ENCODE measurements at places on chromosomes 11 and 22.

GRCh38 chr11:2928605-2929530 lies at the start of gene PHLDA2:
Gene PHLDA2, minus strand, starts transcription at chr11:2929420. Its CDS starts 56 bp downstream, at chr11:2929364.
- no peak for DNase-seq

DNA sequence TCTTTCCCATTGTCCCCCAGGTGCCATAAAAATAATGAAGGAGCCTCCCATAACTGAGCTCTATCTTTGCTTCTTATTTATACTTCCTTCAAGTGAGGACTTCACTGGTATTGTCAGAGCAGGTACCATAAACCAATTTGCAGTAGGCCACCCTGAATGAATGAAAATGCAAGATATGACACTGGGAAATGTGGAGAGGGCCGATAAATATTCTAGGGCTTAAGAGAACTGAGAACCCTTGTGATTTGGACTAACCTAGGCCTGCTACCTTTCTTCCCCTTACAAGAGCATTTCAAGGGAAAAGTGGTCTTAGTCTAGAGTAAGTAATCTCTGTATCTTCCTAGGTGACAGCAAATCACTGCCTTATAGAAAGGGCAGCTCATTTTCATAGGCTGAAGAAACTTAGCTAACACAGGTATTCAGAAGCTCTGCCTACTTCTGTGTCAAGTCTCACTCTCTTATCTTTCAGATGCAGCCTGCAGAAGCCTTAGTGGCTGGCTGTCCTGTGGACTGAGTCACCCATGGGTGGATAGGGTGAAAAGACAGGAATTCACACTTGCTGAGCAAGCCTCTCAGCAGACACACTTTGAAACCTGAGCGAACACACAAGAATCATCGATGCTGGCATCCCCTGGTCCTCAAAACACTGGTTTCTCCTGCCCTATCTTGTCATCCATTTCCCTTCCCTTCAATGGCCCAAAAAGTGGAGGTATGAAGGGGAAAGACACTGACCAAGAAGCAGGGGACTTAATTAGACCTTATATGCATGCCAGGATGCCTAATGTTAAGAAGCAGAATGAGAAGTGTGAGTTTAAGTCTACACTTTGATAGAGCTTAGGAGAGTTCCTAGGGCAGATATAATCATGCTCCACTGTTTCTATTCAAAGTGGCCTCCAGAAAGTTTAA lies 15.2 kb downstream of the NRIP3 start:
- no peak for DNase-seq

DNA sequence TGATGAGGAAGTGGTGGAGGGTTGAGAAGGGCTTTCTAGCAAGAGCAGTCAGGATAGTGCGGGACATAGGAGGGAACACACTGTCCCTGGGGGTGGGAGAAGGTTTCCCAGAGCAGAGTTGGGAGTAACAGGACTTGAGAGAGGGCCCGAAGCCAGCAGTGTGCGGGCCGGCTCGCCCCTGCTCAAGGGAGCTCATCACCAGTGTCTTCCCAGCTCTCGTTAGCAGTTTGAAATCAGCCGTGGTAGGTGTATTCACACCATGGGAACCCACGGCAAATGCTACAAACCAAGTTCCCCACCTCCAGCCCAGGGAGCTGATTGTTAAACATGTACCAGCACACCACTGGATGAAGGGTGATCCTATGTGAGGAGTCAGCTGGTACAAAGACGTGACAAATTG lies 66.2 kb upstream of the EIF3D start:
- DNase-seq = no peak

- no peak for DNase-seq
Measured at GRCh38 chr11:63553759-63554158, 9.4 kb downstream of the PLAAT2 start.

- DNase-seq = no peak
Measured at GRCh38 chr22:38313384-38313955, 3.8 kb downstream of the CSNK1E start.

GRCh38 chr11:67252831-67253239 lies 13.4 kb upstream of the GRK2 start:
- DNase-seq = no peak

DNA sequence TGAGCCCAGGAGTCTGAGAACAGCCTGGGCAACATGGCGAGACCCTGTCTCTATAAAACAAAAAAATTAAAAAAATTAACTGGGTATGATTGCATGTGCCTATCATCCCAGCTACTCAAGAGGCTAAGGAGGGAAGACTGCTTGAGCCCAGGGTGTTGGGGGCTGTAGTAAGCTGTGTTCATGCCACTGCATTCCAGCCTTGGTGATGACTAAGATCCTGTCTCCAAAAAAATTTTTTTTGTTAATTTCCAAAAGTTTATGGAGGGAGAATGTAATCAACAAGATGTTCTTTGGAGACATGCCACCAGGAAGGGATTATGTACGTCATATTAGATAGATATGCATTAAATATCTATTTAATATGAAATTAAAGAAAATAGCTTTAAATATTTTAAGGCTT lies 267.5 kb downstream of the SBF2 start:
- DNase-seq = no peak

DNA sequence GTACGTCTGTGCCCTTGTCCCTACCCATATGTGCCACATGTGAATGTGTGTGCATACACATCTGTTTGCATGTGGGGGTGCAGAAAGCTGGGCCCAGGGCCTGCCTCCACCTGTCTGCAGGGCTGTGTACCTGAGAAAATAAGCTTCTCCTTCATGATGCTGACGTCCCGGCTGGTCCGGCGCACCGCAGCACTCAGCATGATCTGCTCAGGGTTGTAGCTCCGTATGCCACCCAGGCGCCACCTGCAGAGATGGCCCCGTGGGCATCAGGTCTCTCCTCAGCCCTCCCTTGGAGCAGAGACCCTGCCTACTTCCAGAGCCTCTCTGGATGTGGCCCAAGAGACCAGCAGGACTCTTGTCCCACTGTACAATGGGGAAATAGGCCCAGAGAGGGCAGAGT lies 3.8 kb upstream of the KLHL35 start:
- no peak for DNase-seq

DNA sequence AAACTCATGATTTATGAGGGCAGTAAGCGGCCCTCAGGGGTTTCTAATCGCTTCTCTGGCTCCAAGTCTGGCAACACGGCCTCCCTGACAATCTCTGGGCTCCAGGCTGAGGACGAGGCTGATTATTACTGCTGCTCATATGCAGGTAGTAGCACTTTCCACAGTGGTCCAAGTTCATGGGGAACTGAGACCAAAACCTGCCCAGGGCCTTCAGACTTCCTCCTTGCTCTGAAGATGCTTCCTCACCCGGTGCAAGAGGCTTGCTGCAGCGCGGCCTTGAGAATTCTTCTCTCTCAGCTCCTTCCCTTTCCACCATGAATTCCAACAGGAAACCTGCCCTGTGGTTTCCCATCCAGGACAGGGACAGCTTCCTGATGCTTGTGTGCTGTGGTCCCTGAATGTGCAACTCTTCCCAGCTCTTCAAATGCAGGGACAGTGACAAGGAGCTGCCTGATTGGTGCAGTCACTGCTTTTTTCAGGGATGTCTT lies 53.9 kb downstream of the GGTLC2 start:
- no peak for DNase-seq

GRCh38 chr11:123525097-123525496 lies 95.0 kb downstream of the GRAMD1B start:
- DNase-seq = no peak

- DNase-seq = no peak
Measured at GRCh38 chr22:39624501-39624821, 53.9 kb downstream of the CACNA1I start.

- no peak for DNase-seq
Measured at GRCh38 chr11:133232665-133233064, 299.6 kb downstream of the OPCML start.

DNA sequence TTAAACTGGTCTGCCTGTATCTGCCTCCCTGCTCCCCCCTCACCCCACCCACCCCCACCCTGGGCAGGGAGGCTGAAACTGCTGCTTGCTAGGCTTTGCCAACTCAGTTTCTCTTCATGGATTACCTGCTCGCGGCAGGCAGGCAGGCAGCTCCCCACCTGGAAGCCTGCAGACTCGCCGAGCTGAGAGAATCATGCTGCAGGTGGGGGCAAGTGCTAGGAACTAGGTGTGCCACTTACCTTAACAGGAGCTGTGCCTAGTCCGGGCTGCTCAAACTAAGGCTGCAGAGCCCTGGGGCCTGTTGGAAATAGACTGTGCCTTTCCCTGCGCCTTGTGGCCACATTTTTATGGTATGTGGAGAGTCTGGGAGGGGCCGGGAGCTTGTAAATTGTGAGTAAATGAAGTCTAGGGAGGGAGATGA lies 30.3 kb downstream of the MARK2 start:
- DNase-seq = no peak

DNA sequence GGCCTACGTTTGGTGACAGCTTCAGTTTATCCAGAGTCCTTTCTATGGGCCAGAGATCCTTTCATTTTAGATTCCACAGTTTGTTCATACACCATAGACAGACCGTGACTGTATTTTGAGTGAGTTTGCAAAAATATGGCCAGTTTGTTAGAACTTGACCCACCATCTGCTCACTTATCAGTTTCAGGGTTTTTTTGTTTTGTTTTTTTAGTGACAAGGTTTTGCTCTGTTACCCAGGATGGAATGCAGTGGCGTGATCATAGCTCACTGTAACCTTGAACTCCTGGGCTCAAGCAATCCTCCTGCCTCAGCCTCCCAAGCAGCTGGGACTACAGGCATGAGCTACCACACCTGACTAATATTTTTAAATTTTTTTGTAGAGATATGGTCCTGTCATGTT lies 9.1 kb upstream of the CKAP5 start:
- DNase-seq = no peak

- DNase-seq = no peak
Measured at GRCh38 chr11:40885250-40885954, 574.0 kb downstream of the LRRC4C start.

- no peak for DNase-seq
Measured at GRCh38 chr11:47192111-47192510, 5.9 kb upstream of the PACSIN3 start.

- no peak for DNase-seq
Measured at GRCh38 chr11:117766576-117766975, 30.4 kb downstream of the DSCAML1 start.

- DNase-seq = no peak
Measured at GRCh38 chr11:88104408-88104807, 70.8 kb downstream of the RAB38 start.

- no peak for DNase-seq
Measured at GRCh38 chr11:31558001-31558400, 48.4 kb downstream of the ELP4 start.
